HTR-8/SVneo (cell line): ENCODE measurements at places on chromosomes 1 and 21.

DNA sequence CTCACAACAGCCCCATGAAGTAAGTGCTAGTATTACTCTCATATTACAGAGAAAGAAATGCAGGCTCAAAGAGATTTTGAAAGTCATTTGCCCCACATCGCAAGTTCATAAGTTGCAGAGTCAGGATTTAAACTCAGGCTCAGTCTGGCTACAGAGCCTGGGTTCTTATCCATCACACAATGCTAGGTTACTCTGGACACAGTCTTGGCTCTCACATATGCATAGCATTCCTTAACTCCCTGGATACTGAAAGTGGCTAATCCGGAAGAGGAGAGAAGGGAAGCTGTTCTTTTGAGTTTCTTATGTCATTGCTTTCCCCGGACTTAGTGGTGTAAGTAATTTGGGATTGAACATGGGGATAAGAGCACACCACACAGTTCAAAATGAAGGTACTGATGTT lies 357.4 kb upstream of the PLXNA2 start:
- DNase-seq: no peak

DNA sequence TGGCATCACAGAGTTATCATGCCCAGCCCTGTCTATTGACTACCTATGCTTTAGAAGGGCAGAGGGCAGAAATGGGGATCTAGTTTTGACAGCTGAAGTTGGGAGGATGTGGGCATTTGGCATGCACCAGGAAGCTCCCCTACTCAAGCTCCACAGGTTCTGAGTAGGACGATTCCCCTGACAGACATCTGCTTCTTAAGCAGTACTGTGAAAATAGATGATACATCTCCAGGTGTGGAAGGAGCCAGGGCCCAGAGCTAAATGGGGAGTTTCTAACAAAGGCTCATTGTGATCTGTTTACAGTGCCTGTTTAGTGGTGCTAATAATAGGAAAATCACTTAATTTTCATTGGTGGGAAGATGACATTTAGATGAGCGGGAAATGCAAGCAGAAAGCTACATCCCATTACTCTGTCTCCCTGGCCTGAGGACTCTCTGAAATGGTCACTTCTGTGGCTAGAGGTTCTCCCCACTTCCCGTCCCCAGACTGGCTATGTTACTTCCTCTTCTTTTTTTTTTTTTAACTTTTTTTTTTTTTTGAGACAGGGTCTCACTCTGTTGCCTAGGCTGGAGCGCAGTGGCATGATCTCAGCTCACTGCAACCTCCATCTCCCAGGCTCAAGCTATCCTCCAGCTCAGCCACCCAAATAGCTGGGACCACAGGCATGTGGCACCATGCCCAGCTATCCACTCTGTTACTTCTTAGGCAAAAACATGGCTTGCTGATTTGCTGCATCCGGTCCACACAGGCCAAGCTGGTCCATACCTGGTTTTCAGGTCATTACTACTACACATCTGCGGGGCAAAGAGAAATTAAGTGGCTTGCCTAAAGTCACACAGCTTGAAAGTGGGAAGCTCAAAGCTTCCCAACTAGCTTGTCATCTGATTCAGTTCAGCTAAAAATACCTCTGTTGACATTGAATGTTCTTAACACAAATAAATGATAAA lies 23.2 kb upstream of the CNIH3 start:
- DNase-seq: peak; percentile 64

- DNase-seq: no peak
Measured at GRCh38 chr21:15692711-15693110, 37.1 kb upstream of the USP25 start.

DNA sequence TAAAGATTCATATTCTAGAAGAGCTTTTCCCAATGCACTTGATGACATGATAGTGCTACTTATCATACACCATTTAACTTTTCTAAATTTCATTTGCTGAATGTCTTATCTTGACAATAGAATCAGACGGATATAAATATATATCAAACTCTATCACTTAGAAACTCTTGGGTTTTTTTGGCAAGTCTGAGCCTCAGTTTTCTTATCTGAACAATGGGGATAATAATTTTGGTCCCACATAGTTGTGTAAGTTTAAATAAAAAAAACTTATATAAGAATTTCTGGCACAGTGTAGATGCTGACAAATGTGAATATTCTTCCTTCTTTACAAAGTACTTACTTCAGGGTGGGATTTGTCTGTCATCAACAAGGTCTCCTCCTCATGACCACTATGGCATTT lies 21.5 kb upstream of the LEPR start:
- no peak for DNase-seq

- DNase-seq: peak; percentile 86
Measured at GRCh38 chr1:16366722-16367257, at the start of gene SZRD1. Gene SZRD1, plus strand, starts transcription at chr1:16367242. Its CDS starts 16 bp downstream, at chr1:16367258.

GRCh38 chr1:27296773-27297291 lies 25.1 kb upstream of the TMEM222 start:
- DNase-seq: peak; percentile 56

DNA sequence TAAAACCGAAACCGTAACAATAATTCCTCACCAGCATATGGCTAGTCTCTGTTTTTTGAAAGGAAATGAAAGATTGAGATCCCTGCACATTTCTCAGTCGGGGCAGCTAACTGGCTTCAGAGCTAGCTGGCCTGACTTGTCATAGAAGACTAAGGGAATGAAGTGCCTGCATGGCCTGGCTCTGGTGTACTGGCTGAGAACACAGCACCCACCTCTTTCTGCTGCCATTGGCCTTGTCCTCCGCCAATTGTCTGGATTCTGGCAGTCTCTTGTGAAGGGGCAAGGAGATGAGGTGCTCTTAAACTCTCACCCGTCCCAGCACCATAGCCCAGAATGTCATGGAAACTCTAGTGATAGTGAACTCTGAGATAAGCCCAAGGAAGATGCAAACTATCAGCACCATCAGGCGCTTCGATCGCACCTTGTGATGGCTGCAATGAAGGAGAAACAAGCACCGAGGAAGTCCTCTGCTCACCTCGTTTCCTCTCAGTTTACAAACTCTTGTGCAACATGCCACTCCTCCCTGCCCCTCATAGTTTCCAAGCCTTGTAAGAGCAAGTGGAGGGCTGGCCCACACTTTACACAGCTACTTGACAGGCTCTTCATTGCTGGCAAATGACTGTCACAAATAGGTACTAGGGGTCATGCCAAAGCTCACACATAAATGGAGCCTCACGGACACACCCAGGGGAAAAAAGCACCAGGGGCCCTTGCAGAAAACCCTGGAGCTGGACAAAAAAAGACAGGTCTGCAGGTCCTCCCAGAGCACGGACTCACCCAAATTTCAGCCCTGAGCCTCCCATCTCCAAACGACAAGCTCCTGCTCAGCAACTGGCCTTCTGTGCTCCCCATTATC lies 16.4 kb downstream of the INPP5B start:
- DNase-seq: no peak

- no peak for DNase-seq
Measured at GRCh38 chr1:113255720-113256347, 134.5 kb upstream of the MAGI3 start.

- no peak for DNase-seq
Measured at GRCh38 chr1:59556802-59557548, 257.8 kb upstream of the HOOK1 start.

- no peak for DNase-seq
Measured at GRCh38 chr1:85579622-85580021, 939 bp upstream of the CCN1 start.

GRCh38 chr1:178438432-178438831 lies 58.3 kb downstream of the CLEC20A start:
- no peak for DNase-seq

DNA sequence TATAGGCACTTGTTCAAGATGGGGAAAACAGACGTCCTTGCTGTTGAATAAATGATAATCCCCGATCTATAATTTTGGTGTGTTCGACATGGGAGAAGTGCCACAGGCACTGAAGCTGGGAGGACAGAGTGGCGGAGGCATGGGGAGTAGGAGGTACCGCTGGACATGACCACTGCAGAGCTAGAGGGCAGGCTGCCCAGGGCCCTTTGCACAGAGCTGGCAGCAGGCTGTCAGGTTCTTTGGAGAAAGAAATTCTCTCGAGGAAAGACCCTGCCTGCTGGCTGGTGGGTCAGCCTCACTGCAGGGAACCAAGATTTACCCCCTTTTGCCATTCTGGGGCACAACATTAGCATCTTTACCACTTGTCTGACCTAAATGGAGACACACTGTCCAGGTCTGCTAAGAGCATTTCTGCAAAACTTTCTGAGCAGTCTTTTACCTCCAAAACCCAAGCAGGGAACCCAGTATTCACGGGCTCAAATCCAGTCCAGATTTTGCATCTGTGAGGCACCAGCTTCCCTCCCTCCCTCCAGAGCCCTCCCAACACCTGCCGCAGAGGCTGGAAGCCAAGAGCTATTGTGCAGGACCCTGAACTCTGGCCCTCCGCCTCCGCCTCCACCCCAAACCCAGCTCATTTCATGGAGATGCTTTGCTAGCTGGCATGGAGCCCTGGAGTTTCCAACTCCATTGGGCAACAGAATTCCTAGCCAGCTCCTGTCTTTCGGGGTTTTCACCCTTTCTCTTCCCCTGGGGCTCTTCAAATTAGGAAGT lies 142.3 kb downstream of the PLXNA2 start:
- DNase-seq: no peak

- no peak for DNase-seq
Measured at GRCh38 chr21:31443736-31444521, 99.9 kb upstream of the TIAM1 start.

- no peak for DNase-seq
Measured at GRCh38 chr1:100811808-100812207, 82.8 kb downstream of the EXTL2 start.

- no peak for DNase-seq
Measured at GRCh38 chr1:29084196-29084521, 39.5 kb downstream of the TMEM200B start.

GRCh38 chr1:95287081-95287480 lies 53.1 kb downstream of the RWDD3 start:
- DNase-seq: no peak

- DNase-seq: no peak
Measured at GRCh38 chr1:209542585-209542984, 40.9 kb upstream of the CAMK1G start.

- DNase-seq: no peak
Measured at GRCh38 chr1:111407301-111407700, 20.2 kb downstream of the OVGP1 start.

GRCh38 chr1:3415260-3416090 lies 39.0 kb upstream of the ARHGEF16 start:
- no peak for DNase-seq

DNA sequence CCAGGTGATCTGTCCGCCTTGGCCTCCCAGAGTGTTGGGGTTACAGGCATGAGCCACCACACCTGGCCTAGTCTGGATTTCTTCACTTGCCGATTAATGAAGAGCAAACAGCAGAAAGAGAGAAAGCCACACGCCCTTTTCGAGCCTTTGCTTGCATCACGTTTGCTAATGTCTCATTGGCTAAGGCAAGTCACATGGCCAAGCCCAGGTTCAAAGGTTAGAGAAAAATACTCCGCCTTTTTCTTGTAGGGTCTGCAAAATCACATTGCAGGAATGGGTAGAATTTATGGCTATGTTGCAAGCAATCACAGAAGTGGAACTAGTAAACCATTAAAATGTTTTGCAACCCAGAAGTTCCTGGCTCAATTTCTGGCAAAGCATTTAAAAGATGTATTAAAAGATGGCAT lies 26.8 kb upstream of the BACH1 start:
- no peak for DNase-seq

DNA sequence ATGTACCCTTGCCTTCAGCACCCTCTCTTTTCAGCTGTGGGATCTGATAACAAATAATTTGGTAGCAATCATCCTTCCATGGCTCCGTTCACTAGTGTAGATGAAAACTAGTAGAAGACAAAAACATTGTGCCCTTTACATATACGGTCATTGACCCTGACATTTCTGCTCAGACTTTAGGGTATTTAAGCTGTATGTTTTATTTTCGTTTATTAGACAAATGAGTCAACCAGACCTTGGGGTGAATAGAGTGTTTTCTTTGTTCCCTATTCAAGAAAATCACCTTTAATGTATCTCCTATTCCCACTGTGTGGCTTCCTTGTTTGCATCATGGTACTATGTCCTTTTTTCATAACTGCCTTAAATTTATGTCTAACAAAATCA lies 187.3 kb downstream of the VAV3 start:
- no peak for DNase-seq

DNA sequence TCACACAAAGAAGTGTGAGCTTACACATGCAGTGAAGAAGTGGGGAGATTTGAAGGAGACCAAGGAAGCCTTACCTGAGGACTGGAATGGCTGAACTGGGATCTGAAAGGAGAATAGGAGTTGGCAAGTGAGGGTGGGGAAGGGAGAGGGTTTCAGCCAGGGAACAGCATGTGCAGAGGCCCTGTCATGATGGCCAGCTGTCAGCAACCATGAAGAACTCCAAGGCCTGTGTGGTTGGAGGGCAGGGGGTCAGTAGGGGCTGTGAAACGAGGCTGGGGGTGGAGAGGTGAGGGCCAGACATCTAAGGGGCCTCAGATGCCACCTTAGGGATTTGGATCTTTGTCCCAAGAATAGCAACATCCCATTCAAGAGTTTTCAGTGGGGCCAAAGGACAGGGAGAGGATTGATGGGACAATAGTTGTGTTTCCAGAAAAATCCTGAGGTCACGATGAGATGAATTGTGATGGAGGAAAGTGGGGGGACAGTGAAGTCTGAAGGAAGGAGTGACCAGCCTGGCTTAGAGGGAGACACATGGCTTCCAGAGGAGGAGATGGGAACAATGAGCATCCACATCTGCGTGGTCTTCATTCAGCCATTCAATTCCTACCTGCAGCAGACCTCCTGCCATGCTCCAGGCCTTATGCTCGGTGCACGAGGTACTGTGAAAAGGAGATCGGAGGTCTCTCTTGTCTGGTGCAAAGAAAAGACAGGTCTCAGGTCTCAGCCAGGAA lies 187.6 kb downstream of the MATN1 start:
- no peak for DNase-seq

GRCh38 chr1:108590957-108591356 lies 31.1 kb downstream of the EEIG2 start:
- DNase-seq: peak; percentile 11

- DNase-seq: no peak
Measured at GRCh38 chr1:36284517-36284916, 21.7 kb upstream of the SH3D21 start.

- no peak for DNase-seq
Measured at GRCh38 chr21:46077674-46078101, 20.2 kb upstream of the COL6A2 start.

DNA sequence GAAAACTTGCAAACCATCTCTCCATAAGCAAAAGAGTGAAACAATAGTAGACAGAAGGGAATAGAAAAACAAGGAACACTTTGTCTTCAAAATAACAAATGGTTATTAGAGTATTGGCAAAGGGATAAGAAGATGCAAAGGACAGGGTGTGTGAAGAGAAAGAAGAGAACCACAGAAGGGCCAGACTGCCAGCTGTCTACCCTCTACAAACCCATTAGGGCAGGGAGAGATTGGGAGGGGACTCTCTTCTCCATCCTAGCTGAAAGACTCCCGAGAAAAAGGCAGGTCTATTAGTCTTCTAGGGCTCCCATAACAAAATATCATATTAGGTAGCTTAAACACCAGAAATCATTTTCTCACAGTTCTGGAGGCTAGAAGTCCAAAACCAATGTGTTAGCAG lies 292.8 kb downstream of the PTBP2 start:
- DNase-seq: no peak

- no peak for DNase-seq
Measured at GRCh38 chr1:200867018-200867811, 5.6 kb upstream of the GPR25 start.

GRCh38 chr1:39689635-39690034 lies 1.6 kb downstream of the HPCAL4 start:
- DNase-seq: no peak
